ENCODE measurements at places on chromosomes 4 and X. TPM values are rescaled to one million over a fixed set of nuclear protein-coding genes. Genes with fewer than 3 reads are reported as not detected.

DNA sequence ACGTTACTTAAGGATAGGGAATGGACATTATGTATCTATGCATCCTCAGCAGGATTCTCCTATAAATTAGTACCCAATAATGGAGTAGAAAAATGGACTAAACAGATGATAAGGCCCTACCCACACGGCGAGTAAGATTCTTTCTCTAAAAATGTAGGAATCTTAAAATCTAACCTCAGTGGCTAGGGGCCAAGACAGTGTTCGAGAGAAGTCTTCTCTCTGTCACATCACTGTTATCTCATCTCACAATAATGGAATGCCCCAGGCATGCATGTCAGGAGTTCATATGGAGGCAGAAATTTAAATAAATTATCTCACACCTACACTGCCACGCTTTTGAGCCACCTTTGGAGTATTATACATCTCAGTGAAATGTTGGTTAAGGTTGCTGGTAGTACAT, 132.9 kb downstream of the LDB2 start:
- DNase-seq = no peak

DNA sequence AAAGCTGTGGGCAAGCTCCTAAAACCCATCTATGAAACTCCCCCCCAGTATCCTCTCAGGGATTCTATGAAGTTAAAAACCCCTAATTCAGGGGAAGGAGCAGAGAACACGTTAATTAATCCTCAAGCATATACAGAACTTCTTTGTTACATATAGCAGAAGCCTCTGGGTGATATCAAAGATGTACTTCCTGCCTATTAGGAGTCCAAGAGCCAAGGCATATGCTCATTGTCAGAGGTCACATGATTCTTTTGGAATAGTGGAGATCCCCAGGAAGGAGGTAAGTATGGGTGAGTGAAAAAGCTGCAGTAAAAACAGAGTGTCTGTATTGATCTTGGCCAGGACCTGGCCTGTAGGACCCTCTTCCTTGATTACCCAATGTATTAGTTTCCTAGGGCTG, 2.9 kb upstream of the SPARCL1 start:
- DNase-seq = no peak

NAP1L3 gene
- total RNA-seq = not detected

GRCh38 chr4:118284169-118284568, 68.6 kb downstream of the PRSS12 start:
- DNase-seq = no peak

SPANXC gene
- not detected for total RNA-seq

DNA sequence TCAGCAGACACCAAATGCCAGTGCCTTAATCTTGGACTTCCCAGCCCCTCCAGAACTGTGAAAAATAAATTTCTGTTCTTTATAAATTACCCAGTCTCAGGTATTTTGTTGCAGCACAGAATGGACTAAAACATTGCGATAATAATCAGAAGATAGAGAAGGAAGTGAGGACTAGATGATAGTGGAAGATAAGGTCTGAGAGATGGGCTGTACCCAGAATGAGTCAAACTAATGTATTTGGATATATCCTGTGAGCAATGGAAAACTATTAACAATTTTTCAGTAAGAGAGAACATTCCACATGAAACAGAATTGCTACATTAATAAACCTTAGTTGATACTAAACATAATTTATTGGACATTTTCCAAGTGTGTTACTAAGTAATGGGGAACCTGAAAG, 93.3 kb downstream of the FANCB start:
- DNase-seq = no peak

- no peak for DNase-seq
Measured at GRCh38 chrX:16312761-16313623, 145.7 kb downstream of the MAGEB17 start.

DNA sequence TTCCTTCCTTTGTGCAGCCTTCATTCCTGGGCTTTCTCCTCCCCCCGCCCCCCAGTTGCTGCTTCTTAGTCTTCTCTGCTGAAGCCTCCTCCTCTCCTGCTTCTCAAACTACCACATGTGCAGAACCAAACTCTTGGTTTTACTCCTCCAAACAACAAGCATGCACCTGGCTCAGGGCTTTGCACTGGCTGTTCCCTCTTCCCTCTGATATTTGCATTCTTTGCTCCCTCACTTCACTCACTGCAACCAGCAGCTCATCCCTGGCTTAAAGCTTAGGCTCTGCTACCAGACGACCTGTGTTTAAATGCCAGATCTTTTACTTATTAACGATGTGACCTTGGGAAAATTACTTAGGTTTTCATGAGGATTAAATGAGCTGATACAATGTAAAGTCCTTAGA, 51.4 kb downstream of the MED28 start:
- DNase-seq = no peak

AFM gene
- not detected for total RNA-seq

- no peak for DNase-seq
Measured at GRCh38 chr4:2827071-2827873, 16.4 kb upstream of the ADD1 start.

GRCh38 chr4:8722556-8722955, 130.0 kb downstream of the CPZ start:
- no peak for DNase-seq

DNA sequence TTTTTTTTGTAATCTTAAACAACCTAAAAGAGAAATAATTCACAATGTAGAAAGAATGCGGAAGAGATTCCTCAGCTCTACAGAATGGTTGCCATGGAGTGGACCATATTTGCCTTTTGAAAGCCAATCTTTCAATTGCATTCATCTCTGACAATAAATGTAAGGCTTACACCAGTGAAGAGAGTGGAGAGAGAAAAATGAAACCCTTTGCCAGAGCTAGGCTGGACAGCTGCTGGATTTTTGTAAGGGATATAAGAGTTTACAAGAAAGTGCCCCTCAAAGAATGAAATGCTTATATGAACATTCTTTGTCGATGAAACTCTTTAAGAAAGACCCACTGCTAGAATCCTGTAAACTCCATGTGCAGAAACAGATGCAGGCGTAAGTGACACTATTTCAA, 66.0 kb upstream of the FAT1 start:
- DNase-seq = no peak

- DNase-seq = no peak
Measured at GRCh38 chr4:115841871-115842270, 728.5 kb upstream of the NDST4 start.

GRCh38 chr4:140944572-140944971, 188.4 kb upstream of the TBC1D9 start:
- no peak for DNase-seq

GRCh38 chrX:97026406-97026805, 142.7 kb downstream of the RPA4 start:
- no peak for DNase-seq

DNA sequence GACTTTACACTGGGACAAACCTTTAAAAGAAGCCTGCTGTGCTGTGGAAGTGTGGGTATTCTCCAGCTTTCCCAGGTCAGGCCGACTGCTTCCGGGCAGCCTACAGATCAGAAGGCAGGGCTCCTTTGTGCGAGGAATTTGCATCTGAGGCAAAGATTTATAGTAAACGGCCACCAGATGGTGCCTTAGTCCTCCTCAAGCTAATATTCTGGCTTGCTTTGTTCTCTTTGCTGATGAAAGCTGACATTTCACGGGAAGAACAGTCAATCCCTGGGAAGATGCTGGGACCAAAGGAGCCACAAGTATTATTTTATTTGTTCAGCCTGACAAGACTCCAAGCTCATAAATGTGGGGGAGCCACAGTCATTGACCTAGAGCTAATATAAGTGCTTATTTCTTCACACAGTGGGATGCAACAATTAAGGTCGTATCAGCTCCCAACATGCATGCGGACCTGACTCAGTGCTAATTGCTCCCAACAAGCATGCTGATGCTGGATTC, 120.7 kb upstream of the TRIM2 start:
- DNase-seq = peak; percentile 61

SYN1 gene
- total RNA-seq = not detected

- DNase-seq = no peak
Measured at GRCh38 chr4:64705989-64706388, 296.7 kb upstream of the TECRL start.

DNA sequence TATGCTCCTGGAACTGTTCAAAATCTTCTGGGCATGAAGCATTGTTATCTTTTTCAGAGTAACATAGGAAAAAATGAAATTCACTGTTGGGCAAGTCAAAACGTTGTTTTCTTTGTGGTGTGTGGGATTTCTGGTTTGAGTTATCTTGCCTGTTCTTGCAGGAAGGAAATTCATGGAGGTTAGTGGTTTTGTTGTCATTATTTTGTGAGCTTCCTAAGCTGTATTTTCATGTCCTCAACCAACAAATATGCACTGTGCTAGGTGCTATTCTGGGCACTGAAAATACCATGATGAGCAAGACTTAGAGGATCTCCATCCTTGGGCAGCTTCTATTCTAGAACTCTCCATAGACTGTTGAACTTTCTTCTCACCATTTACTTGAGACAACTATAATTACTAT, 16.9 kb downstream of the SPINK2 start:
- DNase-seq = no peak

DNA sequence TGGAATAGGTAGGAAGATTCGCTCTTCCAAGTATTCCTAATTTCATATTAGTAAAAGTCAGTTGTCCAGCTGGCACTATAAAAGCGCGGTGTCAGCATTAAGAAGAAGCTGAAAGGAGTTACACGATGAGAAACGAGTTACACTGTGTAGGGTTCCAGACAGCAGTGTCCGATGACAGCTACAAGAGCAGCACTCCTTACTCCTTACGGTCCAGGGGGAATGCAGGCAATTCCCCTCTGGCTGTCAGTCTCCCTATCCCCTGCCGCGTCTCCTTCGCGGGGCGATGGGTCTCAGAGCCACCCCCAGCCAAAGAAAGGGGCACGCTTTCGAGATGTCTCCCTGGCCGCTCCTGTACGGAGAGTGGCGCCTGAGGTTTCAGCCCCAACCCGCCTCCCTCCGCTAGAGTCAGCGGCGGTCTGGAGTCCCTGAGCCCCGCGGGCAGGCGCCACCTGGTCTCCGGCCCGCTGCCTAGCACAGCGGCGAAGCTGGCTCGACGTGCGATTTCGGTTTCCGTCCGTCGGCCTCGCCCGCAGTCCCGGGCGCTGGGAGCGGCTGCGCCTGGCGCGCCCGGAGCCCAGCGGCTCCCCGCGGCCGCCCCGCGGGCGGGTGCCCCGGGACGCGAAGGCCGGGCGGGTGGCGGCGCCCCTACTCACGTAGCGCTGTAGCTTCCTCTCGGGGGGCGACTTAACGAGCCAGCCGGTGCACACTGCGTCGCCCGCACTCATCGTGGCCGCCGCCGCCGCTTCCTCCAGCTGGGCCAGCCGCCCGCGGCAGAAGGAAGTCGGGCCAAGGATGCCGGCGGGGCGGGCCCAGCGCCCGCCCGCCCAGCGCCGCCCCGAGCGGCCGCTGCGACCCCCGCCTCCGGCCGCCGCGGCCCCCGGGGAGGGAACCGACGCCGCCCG, at the start of gene GAB3:
GAB3 (minus strand) TSS at position 777 of the 902 bp plus-strand sequence; CDS start at position 725, 52 bp downstream.
- DNase-seq = peak; percentile 22

ENPP6 gene
- not detected for total RNA-seq

HPF1 gene
- 11.2 TPM for total RNA-seq

DNA sequence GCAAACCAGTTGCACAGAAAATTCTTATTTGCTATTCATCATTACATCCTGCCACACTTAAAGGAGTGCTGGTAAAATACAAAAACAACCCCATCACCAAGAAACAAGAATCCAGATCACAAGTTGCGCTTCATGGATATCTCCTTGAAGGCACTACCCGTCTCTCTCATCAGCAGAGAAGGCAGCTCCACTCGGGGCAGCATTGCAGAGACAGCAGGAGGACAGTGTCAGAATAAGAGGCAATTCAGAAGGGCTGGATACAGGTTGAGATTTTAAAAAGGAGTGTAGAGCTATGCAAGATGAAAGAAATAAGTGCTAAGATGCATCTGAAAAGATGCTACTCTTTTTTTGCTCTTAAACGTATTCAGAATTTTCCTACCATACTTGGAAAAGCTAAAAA, 71.4 kb downstream of the LDB2 start:
- DNase-seq = no peak

DNA sequence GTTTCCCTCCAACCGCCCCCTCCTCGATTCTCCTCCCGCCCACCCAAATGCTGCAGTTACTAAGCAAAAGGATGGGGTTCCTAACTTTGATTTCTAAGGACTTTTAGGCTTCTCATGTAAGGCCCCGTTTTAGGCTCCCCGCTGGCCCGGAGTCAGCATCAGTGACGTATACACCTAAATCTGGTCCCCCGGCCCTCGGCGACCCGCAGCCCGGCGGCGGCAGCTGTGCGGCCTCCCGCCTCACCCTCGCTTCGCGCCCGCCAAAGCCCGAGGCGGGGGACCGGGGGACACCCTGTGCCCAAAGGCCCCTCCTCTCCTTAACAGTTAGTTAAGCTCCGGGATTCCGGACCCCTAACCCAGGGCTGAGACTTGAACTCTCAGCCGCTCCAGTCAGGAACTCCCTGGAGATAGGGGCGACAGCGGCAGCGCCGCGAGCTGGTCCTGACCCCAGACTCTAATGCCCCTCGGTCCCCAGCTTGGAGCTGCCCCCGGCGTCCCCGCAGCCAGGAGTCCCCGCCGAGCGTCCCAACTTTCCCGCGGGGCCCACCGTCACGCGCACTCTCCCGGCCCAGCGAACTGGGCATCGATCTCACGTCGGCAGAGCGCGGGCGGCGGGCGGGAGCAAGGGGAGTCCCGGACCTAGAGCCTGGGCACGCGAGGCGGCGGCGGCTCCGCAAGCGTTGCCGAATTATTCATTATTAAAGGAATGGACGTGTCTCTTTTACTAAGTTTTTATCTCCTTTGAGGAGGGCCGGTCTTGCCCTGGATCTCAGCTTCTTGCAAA, 1.5 kb upstream of the NR3C2 start:
- peak; percentile 24 for DNase-seq

- DNase-seq = no peak
Measured at GRCh38 chr4:174654634-174655033, 132.3 kb upstream of the HPGD start.

- no peak for DNase-seq
Measured at GRCh38 chr4:121519236-121519838, 138.5 kb upstream of the QRFPR start.

DNA sequence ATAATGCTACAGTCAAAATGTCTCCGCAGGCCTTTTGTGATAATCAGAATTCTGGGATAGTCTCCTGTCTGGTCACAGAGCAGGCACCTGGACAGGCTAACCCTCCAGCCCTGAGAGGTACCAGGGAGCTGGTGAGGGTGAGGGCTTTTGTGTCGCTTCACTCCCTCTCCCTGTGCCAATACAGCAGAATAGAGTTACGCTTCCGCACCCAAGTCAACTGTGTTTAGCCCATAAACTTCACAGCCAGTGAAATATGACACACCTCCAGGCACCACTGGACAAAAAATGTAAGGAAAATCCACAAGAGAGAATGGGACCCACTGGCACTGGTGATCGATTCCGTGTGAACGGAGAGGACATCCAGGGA, 1.3 kb downstream of the GAK start:
- DNase-seq = no peak

DNA sequence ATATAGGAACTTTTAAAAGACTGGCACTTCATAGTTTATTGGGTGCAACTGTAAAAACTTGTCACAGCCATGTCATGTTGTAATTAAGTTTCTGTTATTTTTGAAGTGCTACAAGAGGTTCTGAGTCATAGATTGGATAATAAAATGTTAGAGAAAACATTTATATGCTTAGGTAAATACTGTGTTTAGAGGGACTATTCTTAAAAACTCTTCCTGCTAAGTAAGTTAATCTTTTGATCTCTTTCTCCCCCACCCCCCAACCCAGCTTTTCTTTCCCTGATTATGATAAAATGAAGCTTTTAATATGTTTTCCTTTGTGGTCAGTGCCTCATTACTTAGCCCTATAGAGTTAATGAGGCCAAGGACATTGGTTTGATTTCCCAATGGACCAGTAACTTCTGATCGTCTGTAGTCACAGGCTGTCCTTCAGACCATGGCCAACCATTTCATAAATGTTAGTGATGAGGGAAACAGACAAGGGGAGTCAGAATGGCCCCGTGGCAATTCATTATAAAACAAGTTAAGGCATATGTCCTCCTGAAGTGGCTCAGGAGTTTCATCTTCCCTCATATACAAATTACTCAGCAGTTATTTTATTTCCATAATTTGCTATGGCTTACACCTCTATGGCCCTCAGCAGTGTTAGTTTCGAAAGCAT, 3.9 kb upstream of the PDLIM5 start:
- no peak for DNase-seq
